ENCODE measurements at places on chromosomes 3 and 15. TPM values are rescaled to one million over a fixed set of nuclear protein-coding genes. Genes with fewer than 3 reads are reported as not detected.

GRCh38 chr3:29329986-29330890 lies 49.4 kb downstream of the RBMS3 start:
- no peaks in the 10 kb centered on the region for H3K27me3 ChIP-seq
- no peaks in the 10 kb centered on the region for H3K36me3 ChIP-seq
- H3K4me3 ChIP-seq, result no peak overlapping the region
- H3K4me1 ChIP-seq, result no peaks in the 10 kb centered on the region

- no peaks in the 10 kb centered on the region for H3K27me3 ChIP-seq
- no peak overlapping the region for H3K27ac ChIP-seq
- DNase-seq, result no peak
- no peak overlapping the region for H3K4me3 ChIP-seq
- H3K36me3 ChIP-seq, result peaks cover 1% of the 10 kb centered on the region
Measured at GRCh38 chr3:188890572-188891270, 281.1 kb upstream of the TPRG1 start.

- no peak overlapping the region for H3K27ac ChIP-seq
- H3K4me3 ChIP-seq, result no peak overlapping the region
- no peaks in the 10 kb centered on the region for H3K36me3 ChIP-seq
- no peak for DNase-seq
- no peaks in the 10 kb centered on the region for H3K4me1 ChIP-seq
Measured at GRCh38 chr3:24184528-24185176, 239.6 kb downstream of the NR1D2 start.

GRCh38 chr3:13687517-13687943 lies 138.6 kb downstream of the FBLN2 start:
- H3K27ac ChIP-seq, result no peak overlapping the region
- no peaks in the 10 kb centered on the region for H3K36me3 ChIP-seq
- DNase-seq, result no peak
- no peaks in the 10 kb centered on the region for H3K4me1 ChIP-seq
- no peak overlapping the region for H3K4me3 ChIP-seq

- H3K36me3 ChIP-seq, result peaks cover 78% of the 10 kb centered on the region
- DNase-seq, result no peak
- peak overlapping the region; percentile 55 for H3K27ac ChIP-seq
- peaks cover 34% of the 10 kb centered on the region for H3K4me1 ChIP-seq
- H3K4me3 ChIP-seq, result no peak overlapping the region
Measured at GRCh38 chr15:101286471-101287114, 8.5 kb downstream of the SNRPA1 start.

DNA sequence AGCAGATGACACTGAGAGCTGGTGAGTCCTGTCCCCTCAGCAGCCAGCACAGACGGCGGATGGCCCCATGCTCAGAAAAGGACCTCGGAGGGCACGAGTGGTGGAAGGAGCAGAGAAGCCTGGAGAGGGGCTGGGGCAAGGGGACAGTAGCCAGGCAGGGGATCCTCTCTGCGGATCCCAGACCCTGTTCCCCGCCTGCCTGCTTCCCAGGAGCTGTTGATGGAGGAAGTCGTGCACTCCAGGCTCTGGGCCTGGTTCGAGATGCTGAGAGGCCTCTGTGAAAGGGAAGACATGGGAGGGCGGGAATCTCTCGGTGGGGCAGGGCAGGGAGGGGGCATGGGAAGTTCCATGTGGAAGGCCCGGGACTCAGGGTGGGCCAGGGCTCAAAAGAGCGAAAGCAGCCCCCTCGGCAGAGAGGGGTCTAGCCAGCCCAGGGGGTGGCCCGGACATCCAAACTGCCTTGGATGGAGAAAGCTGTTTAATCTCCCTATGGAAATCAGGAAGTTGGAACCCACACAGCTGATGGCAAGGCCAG lies 47.9 kb upstream of the MAGEF1 start:
- H3K4me1 ChIP-seq, result no peaks in the 10 kb centered on the region
- DNase-seq, result no peak
- H3K27me3 ChIP-seq, result no peaks in the 10 kb centered on the region

- H3K27me3 ChIP-seq, result no peaks in the 10 kb centered on the region
- DNase-seq, result no peak
- H3K27ac ChIP-seq, result no peak overlapping the region
- H3K4me3 ChIP-seq, result no peak overlapping the region
- H3K36me3 ChIP-seq, result peaks cover 25% of the 10 kb centered on the region
Measured at GRCh38 chr3:38500688-38501417, 4.7 kb downstream of the EXOG start.

GRCh38 chr3:142366434-142366833 lies 81.4 kb downstream of the XRN1 start:
- no peak overlapping the region for H3K4me3 ChIP-seq
- peaks cover 27% of the 10 kb centered on the region for H3K36me3 ChIP-seq
- H3K27ac ChIP-seq, result no peak overlapping the region
- no peak for DNase-seq
- no peaks in the 10 kb centered on the region for H3K27me3 ChIP-seq

DNA sequence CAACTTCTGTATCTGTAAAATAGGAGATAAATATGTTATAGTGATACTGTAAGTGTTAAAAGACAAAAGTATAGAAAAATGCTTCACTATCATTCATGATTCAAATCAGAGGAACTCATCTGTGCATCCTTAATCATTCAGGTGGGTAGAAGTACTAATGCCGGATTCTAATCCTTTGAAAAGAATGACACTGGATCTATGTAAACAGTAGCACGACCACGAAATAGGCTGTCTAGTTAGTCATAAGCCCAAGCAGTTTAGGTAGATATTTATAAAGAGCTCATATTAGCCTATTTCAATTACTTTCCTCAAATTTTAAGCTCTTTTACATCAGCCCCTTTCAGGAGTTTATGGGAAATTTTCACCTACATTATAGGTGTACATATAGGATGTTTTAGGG lies 437.9 kb downstream of the SOX2 start:
- no peak overlapping the region for H3K4me3 ChIP-seq
- H3K36me3 ChIP-seq, result no peaks in the 10 kb centered on the region
- H3K4me1 ChIP-seq, result no peaks in the 10 kb centered on the region
- no peak for DNase-seq

DNA sequence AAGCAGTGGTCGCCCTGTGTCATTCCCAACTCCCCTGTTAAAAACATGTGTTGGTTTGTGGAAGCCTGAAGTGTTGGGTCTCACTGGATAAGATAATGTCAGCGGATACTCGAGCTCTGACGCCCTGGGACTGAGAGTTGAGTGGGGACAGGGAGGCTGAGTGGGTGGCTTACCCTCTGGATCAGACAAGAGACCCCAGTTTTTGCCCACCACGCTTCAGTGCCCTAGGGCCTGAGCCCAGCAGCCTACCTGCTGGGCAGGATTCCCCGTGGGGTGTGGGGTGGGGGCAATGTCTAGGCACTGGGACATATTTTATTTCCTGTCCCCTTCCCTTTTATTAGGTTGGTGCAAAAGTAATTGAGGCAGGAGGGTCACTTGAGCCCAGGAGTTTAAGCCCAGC lies 75.0 kb downstream of the SMAD6 start:
- no peaks in the 10 kb centered on the region for H3K4me1 ChIP-seq
- DNase-seq, result no peak
- H3K27me3 ChIP-seq, result no peaks in the 10 kb centered on the region
- H3K4me3 ChIP-seq, result no peak overlapping the region
- H3K36me3 ChIP-seq, result no peaks in the 10 kb centered on the region

DNA sequence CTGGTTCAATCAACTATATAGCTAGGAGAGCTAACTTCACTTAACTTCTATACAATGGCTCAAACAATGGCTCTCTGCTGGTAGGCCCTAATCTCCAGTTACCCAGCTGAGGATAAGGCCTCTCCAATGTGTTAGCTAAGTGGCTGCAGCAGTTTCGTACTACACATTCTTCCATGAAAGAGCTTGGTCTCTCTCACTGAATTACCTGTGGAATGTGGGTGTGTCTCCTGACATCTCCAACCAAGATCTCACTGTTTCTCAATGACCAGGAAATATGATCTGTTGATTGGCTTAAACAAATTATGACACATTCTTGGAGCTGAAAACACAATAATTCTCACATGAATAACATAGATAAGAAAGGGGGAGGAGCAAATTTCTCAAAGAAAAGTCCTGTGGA lies 169.8 kb upstream of the ROBO1 start:
- no peaks in the 10 kb centered on the region for H3K36me3 ChIP-seq
- no peaks in the 10 kb centered on the region for H3K27me3 ChIP-seq
- no peak overlapping the region for H3K27ac ChIP-seq
- H3K4me3 ChIP-seq, result no peak overlapping the region

Gene LRRC3B
- not detected for total RNA-seq

Gene SELENOS
- 14.5 TPM for total RNA-seq

Gene SMAD6
- total RNA-seq, result 0.19 TPM

Measured in activated CD4-positive, alpha-beta T cell treated with anti-CD3 and anti-CD28 coated beads for 36 hours (primary cell).